ENCODE measurements at places on chromosomes 3 and 15.
A peak's percentile ranks its signal among the peaks of the same experiment; 100 is the strongest.

- DNase-seq, result no peak
These were observed 29.3 kb upstream of the SACM1L start for GRCh38 chr3:45659661-45660566.

GRCh38 chr3:193305356-193305755 lies 64.3 kb downstream of the PLAAT1 start:
- DNase-seq, result no peak

DNA sequence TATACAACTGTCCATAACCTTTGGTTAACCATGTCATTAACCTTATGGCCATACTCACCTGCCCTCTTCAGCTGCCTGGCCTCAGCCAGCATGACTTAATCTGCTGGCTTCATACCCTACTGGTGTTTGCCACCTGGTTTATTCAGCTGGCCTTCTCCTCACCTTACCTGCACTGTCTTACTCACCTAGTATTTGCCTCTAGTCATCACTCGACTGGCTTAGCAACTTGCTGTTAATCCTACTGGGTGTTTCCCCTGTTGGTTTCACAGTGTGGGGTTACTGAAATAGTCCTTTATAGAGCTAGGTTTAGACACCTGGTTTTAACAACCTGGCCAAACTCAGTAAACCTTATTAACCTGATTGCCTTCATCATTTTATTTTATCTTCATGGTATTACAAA lies 96.4 kb downstream of the IL12A start:
- no peak for DNase-seq

DNA sequence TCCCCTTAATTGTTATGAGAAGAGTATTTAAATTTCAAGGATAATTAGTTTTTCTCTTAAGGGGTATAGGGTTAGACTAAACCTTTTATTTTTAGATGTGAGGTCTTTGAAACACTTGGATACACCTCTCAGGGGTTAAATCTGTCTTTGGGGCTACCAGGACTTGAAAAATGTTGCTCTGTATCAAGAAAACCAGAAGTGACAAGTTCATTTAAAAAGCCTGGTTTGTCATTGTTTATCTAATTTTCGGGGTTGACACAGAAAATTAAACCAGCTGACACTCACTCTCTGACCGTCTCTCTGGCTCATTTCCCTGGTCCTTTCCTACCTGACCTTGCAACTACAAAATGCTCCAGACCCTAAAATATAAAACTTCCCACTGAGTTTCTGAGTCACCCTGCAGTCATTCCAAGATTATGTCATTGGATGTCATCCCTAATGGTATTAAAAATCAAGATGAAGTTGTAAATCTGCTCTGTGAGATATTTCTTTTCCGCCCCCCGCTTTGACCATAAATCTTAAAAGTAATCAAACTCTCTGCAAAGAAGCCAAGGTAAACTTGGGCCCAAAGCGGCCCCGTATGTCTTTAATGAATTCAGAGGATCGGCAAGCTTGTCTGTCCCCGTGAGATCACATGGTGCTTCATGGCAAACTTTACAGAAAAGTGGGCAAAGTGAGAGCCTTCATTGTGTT lies 32.9 kb upstream of the SKOR1 start:
- peak; percentile 17 for DNase-seq
